ENCODE measurements at places on chromosomes 11 and 22.

DNA sequence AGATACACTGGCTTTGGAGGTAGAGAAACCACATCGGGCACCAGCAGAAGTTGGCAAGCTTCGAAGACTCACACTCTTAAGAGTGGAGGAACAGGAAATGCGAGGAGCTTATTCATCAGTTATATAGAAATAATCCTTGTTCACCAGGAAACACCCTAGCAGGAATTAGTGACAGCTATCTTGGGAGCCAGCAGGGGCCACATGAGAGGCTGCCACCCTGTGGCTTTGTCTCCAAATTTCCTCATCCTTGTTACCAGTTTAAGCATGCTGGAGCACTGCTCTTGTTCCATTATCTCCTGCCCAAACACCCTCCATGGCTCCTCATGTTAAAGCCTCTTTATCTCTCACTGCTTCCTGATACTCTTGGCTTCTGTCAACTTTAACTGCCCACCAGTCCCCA lies 131.0 kb downstream of the PLEKHA7 start:
- no peak for DNase-seq

GRCh38 chr22:26648011-26648497 lies 9.3 kb upstream of the MIAT start:
- peak; percentile 43 for DNase-seq

- DNase-seq = no peak
Observed at GRCh38 chr11:27839226-27839913, 139.1 kb upstream of the BDNF start.

- DNase-seq = no peak
Observed at GRCh38 chr11:5705688-5706087, 16.1 kb downstream of the TRIM22 start.

GRCh38 chr11:103683576-103683975 lies 352.9 kb upstream of the DDI1 start:
- no peak for DNase-seq

DNA sequence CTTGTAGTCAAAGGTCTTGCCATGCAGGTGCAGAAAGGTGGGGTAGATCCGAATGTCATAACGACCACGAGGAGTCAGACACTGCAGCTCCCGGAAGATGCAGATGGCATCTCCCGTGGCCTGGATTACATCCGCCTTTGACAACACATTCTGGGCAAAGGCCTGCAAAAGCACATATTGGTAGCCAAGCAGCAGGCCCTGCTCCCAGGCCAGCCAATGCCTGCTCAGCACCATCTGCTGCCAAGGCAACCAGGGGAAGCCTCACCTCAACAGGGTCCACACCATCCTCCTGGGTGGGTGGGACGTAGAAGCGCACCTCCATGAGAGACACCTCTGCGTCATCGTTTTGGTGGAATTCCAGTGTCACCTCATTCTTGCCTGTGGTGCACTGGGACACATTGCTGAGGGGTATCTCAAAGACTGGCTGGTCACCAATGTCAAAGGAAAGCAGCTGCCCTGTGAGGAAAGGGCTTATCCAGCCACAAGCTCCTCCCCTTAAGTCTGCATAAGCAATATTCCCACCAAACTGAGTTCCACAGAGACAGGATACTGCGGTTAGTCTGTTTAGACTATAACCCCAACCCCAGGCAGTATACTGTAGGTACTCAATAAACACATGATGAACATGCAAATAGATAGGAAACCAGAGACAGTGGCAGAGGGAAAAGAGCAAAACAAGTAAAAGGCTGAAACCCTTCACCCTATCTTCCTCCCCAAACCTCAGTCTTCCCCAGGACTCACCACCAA lies 2.8 kb downstream of the SSRP1 start:
- DNase-seq = no peak

DNA sequence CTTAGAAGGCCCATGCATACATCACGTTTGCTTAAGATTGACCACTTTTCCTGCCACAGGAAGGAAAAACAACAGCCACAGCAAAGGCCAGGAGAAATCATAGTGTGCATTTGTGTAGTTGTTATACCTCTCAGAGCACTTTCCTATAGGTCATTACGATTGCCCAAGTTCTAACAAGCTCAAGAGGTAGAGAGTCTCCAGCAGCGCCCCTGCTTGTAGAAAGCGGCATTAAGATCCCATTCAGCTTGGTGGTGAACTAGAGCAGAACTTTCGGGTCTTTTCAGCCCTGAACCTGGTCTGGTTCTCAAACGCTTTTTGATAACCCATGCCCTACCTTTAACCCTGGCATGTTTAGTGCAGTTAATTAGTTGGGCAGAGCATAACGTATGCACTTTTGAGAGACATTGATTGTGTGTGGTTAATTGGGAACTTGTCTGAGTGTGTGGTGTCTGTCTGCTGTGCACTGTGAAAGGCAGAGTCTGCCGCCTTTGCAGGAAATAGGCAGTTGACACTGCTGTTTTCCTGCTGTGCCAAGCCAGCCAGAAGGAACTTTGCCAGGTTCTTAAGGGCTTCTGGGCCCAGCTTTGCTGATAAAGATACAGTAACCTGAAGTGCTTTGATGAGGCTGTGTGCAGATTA lies 109.9 kb upstream of the CLMP start:
- DNase-seq = no peak

DNA sequence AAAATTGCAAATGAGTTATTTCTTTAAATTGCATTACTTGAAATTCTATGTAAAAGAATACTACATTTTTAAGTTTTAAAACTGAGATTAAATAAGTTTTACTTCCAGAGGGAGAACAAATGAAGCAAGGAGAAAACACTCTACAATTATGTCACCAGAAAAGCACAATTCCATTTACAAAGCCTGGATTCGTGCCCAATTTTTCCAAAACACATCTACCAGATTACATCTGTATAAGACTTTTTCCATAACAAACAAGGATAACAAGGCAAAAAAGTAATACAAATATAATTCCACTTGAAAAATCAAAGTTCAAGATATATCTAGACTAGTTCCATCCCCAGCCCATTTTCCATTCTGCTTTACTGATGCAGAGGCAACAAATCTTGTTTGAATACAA lies 40.5 kb downstream of the MTMR2 start:
- no peak for DNase-seq

All from NCI-H1436 treated with DMSO at 0.1 percent for 48 hours (cell line).